ENCODE measurements at places on chromosomes 5 and 9.
A peak's percentile ranks its signal among the peaks of the same experiment; 100 is the strongest.

GRCh38 chr9:20624201-20625002 is 2.1 kb upstream of the MLLT3 start:
- DNase-seq, result peak; percentile 49
- H3K27me3 ChIP-seq, result peaks cover 3% of the 10 kb centered on the region
- peak overlapping the region; percentile 89 for H3K4me3 ChIP-seq
- H3K27ac ChIP-seq, result peak overlapping the region; percentile 97
- peaks cover 28% of the 10 kb centered on the region for H3K4me1 ChIP-seq
- peaks cover 17% of the 10 kb centered on the region for H3K36me3 ChIP-seq

GRCh38 chr5:112263469-112263868 is 155.6 kb downstream of the EPB41L4A start:
- DNase-seq, result no peak
- no peaks in the 10 kb centered on the region for H3K36me3 ChIP-seq
- H3K4me3 ChIP-seq, result no peak overlapping the region

GRCh38 chr9:70924380-70924779 is 197.0 kb downstream of the TRPM3 start:
- H3K4me3 ChIP-seq, result no peak overlapping the region
- no peak for DNase-seq
- no peak overlapping the region for H3K27ac ChIP-seq
- no peaks in the 10 kb centered on the region for H3K27me3 ChIP-seq
- H3K4me1 ChIP-seq, result no peaks in the 10 kb centered on the region
- H3K36me3 ChIP-seq, result no peaks in the 10 kb centered on the region

- no peak overlapping the region for H3K27ac ChIP-seq
- H3K36me3 ChIP-seq, result no peaks in the 10 kb centered on the region
Observed at GRCh38 chr5:174990909-174991308, 266.5 kb downstream of the MSX2 start.

GRCh38 chr5:82465235-82465634 is 187.1 kb upstream of the RPS23 start:
- H3K36me3 ChIP-seq, result no peaks in the 10 kb centered on the region
- H3K4me3 ChIP-seq, result no peak overlapping the region
- DNase-seq, result no peak
- H3K4me1 ChIP-seq, result no peaks in the 10 kb centered on the region
- H3K27me3 ChIP-seq, result peaks cover 6% of the 10 kb centered on the region

DNA sequence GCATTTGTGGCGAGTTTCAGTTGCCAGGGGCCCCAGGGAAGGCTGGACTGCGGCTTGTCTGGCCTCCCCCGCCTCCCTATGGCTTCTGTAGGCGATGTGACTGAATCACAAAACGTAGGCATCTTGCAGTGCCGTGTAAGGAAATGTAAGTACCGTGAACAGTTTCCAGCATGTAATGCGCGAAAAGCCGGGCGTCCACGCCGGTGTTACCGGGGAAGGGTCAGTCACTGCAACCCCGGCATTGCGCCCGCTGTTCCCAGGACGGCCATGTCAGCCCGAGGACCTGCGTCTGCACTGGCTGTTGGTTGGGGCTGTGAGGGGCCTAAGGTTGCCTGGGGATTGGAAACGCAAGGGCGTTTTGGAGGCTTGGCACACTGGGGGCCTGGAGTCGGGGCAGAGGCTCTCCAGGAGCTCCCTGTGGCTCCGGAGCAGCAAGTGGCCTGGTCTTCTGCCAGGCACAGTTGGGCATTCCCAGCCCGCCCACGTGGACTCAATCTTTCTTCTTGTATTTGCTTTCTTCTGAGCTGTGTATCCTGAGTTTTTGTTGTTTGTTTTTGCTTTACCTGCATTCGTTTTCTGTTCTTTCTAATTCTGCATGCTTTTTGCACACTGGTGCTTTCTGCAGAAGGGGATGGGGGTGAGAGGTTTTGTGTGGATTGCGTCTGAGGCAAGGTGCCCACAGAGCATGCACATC is 36.9 kb upstream of the PLEKHG4B start:
- no peak for DNase-seq
- H3K4me3 ChIP-seq, result no peak overlapping the region
- peaks cover 3% of the 10 kb centered on the region for H3K4me1 ChIP-seq
- no peak overlapping the region for H3K27ac ChIP-seq

DNA sequence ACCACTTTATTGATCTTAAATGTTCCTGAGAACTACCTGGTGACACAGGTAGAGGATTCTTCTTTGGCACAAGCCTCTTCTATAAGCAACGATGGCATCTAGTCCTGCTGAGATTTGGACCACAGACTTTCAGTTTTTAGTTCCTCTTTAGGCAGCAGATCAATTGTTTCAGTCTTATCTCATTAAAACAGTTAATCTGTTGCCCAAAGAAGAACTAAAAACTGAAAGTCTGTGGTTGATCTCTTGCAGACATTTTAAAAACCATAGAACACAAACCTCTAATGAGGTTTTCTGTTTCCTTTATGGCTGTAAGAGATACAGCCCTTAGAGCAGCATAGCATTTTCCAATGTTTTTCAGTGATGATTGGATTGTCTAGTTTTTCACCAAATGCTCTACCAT is 480.9 kb downstream of the MTRR start:
- H3K27me3 ChIP-seq, result no peaks in the 10 kb centered on the region
- no peak overlapping the region for H3K4me3 ChIP-seq
- no peak overlapping the region for H3K27ac ChIP-seq
- DNase-seq, result no peak
- no peaks in the 10 kb centered on the region for H3K36me3 ChIP-seq
- H3K4me1 ChIP-seq, result no peaks in the 10 kb centered on the region

DNA sequence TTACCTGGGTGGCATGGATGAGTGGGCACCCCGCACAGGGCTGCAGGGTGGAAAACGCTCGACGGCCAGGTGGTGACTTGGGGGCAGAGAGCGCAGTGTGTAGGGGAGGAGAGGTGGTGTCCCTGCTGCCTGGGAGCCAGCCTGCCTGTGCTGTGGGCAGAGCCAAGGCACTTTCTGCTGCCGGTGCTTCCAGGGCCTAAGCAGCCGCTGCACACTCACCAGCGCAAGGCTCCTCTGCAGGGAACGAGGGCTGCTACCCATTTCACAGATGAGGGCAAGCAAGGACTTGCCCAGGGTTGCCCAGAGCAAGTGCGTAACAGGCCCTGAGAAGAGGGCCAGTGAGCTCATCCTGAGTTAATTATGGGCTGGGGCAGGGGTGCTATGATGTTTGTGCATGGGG is 62.5 kb downstream of the CRB2 start:
- H3K27me3 ChIP-seq, result no peaks in the 10 kb centered on the region
- H3K4me1 ChIP-seq, result peaks cover 2% of the 10 kb centered on the region
- no peak for DNase-seq
- H3K27ac ChIP-seq, result peak overlapping the region; percentile 14

GRCh38 chr5:157366741-157367674 is 93.0 kb upstream of the NIPAL4 start:
- no peak overlapping the region for H3K4me3 ChIP-seq
- H3K27me3 ChIP-seq, result no peaks in the 10 kb centered on the region
- DNase-seq, result no peak
- H3K27ac ChIP-seq, result no peak overlapping the region
- peaks cover 74% of the 10 kb centered on the region for H3K36me3 ChIP-seq

GRCh38 chr9:100784755-100785154 is 206.9 kb downstream of the CAVIN4 start:
- H3K27me3 ChIP-seq, result no peaks in the 10 kb centered on the region
- H3K4me3 ChIP-seq, result no peak overlapping the region
- no peaks in the 10 kb centered on the region for H3K4me1 ChIP-seq

GRCh38 chr9:131053896-131054295 is 42.4 kb upstream of the AIF1L start:
- no peak overlapping the region for H3K27ac ChIP-seq
- H3K36me3 ChIP-seq, result no peaks in the 10 kb centered on the region
- no peak overlapping the region for H3K4me3 ChIP-seq
- no peaks in the 10 kb centered on the region for H3K27me3 ChIP-seq
- DNase-seq, result no peak

GRCh38 chr5:164958688-164959087 is 1453.3 kb downstream of the MAT2B start:
- H3K4me1 ChIP-seq, result no peaks in the 10 kb centered on the region
- H3K36me3 ChIP-seq, result no peaks in the 10 kb centered on the region
- H3K4me3 ChIP-seq, result no peak overlapping the region
- H3K27me3 ChIP-seq, result no peaks in the 10 kb centered on the region

DNA sequence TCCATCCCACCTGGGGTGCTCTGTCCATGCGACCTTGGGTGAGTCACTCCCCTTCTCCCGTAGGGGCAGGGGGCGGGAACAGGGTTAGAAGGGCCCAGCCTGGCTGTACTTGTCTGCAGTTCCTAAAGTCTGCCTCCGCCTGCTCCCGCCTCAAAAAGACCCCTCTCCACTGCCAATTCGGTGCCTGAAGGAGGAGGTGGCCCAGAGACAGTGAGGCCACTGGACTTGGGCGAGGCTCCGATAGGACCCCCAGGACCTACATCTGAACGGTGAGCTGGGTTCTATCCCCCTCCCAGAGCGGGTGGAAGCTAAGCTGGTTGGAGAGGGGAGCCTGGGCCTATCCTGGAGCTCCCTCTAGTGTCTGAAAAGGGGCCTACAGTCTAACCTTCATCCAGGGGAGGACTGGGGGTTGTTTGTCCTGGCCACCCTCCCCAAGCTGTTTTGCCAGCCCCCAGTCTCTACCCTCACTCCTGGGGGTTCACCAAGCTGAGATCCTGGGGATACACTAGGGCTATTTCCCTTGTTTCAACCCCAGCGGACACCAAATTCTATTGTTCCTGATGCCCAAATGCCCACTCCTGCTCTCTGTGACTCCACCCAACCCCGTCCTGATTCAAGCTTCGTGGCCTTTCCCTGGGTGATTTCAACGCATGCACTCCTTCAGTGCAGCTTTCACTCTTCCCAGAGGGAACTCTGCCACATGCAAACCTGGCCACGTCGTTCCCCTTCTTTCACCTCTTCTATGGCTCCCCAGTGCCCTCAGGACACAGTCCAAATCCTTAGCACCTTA is 6.1 kb upstream of the CRB2 start:
- DNase-seq, result peak; percentile 76
- no peak overlapping the region for H3K4me3 ChIP-seq
- H3K27me3 ChIP-seq, result peaks cover 9% of the 10 kb centered on the region
- H3K4me1 ChIP-seq, result no peaks in the 10 kb centered on the region

DNA sequence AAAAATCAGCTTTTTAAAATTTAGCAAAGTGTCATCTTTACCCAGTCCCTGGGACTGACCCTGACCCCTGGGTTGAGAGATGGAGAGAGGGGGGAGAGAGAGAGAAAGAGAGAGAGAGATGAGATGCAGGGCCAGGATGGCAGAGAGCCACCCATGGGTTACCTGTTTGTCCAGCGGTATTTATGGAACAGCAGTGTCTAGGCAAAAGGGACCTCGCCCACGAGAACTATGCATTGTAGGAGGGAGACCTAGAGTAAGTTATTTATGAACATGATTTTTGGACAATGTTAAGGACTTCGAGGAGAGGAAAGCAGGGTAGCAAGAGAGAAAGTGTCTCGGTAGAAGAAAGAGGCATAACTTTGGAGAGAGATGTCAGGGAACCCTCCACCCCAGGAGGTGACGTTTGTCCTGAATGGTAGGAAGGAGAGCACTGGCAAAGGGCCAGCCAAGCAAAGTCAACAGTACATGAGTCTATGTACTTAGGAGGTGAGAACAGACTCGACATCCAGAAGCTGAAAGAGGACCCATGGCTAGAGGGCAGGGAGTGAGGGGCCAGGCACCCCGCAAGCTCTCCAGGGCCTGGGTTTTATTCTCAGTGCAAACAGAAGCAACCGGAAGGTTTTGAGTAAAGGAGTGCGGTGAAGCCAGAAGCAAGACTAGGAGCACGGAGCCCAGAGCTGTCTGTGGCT is 30.5 kb upstream of the MSX2 start:
- H3K27ac ChIP-seq, result no peak overlapping the region
- H3K4me1 ChIP-seq, result no peaks in the 10 kb centered on the region
- DNase-seq, result no peak
- peaks cover 47% of the 10 kb centered on the region for H3K27me3 ChIP-seq

- no peak overlapping the region for H3K4me3 ChIP-seq
- no peak for DNase-seq
- H3K4me1 ChIP-seq, result peaks cover 3% of the 10 kb centered on the region
- no peaks in the 10 kb centered on the region for H3K27me3 ChIP-seq
Observed at GRCh38 chr5:142492781-142493281, 168.0 kb upstream of the SPRY4 start.

DNA sequence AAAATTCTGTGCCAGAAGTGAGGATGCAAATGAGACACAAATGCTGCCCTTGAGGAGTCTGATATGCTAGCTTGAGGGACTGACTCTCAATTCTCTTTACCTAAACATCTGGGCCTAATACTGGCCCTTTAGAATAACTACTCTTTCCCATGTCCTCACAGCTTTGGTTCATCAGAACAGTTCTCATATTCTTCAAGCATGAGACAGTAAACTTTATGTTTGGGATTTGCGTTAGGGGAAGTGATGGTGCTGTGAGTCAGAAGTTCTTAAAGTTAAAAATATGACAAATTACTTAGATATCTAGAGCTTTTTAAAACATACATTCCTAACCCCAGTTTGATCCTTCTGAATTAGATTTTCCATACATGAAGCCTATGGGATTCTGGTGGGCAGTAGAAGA is 665.0 kb upstream of the RGMB start:
- no peak overlapping the region for H3K4me3 ChIP-seq
- no peaks in the 10 kb centered on the region for H3K4me1 ChIP-seq

DNA sequence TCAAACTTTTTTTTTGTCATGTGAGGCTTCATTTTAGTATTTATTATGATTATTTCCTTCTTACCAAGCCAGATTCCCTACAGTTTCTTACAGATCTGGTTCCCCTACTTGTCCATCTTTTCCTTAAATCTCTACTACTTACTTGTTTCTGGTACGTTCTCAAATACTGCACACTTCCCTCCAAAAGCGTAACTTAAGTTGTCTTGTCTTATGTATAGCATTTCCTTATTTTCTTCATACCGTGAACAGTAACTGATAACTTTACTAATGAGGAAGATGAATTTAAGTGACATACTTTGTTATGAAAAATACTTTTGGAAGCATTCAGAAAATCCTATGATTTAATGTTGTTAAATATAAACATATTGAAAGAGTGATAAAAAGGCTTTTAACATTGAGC is 67.3 kb downstream of the PARP8 start:
- no peak for DNase-seq
- peaks cover 22% of the 10 kb centered on the region for H3K36me3 ChIP-seq
- peaks cover 3% of the 10 kb centered on the region for H3K4me1 ChIP-seq
- no peak overlapping the region for H3K27ac ChIP-seq

- peak within 1 kb of the TSS; percentile 6 for H3K27ac ChIP-seq
- no peaks in the 10 kb centered on the region for H3K4me1 ChIP-seq
- H3K27me3 ChIP-seq, result no peaks in the 10 kb centered on the region
- H3K4me3 ChIP-seq, result no peak within 1 kb of the TSS
Observed at GRCh38 chr5:140855772-140856674, at the start of gene PCDHA10. Gene PCDHA10 (plus strand): TSS chr5:140855897. CDS start chr5:140856049, 152 bp downstream.

DNA sequence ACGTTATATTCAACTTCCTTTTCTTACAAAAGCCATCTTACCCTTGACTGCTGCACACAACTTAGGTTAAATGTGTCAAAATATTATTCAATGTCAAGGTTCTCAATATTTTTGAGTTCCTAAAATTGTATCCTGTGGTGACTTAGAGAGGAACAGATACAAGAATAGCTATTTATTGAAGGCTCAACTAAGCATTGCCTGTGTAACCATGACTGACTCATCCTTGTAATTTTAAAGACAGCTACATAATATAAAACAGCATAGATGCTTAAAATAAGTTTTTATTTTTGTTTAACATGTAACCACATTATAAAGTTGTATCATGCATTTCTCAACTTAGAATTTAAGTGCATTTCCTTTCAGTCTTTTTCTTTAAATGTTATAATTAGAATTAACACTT is 312.9 kb upstream of the RGMB start:
- DNase-seq, result no peak
- no peak overlapping the region for H3K27ac ChIP-seq
- H3K27me3 ChIP-seq, result no peaks in the 10 kb centered on the region
- no peak overlapping the region for H3K4me3 ChIP-seq
- H3K4me1 ChIP-seq, result no peaks in the 10 kb centered on the region
- no peaks in the 10 kb centered on the region for H3K36me3 ChIP-seq

Measured in activated CD4-positive, alpha-beta T cell treated with anti-CD3 and anti-CD28 coated beads, Interleukin-2, amount 10 ng/mL, durations not matched to agents 7 days and 5 days (primary cell).